MM.1S (cell line): ENCODE measurements at places on chromosomes 6 and 20.

- peak; percentile 43 for DNase-seq
These were observed 1.2 kb downstream of the TAB2 start for GRCh38 chr6:149318581-149319286.

DNA sequence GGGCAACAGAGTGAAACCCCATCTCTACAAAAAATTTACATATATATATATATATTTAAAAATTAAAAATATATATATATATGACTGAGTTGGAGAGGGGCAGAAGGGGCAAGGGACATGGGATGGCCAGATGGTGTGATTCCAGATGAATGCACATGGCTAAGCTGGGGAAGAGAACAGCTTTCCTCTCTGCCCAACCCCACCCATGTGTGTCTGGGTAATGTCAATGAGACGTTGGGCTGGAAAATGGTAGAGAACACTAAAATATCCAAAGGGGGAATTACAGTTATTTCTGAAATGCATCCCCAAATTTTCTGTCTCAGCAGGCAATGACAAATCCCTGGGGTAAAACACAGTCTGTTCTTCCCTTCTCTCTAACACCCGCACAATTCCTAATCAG is 31.2 kb upstream of the CCND3 start:
- DNase-seq = no peak

GRCh38 chr20:1369970-1370369 is 22.9 kb downstream of the FKBP1A start:
- no peak for DNase-seq

DNA sequence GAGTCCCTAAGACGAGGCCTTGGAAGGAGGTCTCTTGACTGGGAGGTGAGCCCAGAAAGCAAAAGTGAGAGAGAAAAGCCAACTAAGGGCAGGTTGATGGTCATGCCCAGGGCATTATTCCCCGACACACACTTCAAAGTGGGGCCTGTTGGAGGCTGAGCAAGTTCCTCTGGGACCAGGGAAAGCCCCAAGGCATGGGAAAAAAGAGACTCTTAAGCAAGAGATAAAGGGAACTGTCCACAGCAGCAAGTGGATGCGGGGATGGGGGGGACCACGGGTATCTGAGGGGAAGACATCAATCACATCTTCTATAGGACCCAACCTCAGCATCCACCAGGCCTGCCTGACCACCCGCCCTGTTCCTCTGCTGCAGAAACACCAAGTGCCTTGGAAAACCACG is 119.9 kb upstream of the MAFB start:
- no peak for DNase-seq

DNA sequence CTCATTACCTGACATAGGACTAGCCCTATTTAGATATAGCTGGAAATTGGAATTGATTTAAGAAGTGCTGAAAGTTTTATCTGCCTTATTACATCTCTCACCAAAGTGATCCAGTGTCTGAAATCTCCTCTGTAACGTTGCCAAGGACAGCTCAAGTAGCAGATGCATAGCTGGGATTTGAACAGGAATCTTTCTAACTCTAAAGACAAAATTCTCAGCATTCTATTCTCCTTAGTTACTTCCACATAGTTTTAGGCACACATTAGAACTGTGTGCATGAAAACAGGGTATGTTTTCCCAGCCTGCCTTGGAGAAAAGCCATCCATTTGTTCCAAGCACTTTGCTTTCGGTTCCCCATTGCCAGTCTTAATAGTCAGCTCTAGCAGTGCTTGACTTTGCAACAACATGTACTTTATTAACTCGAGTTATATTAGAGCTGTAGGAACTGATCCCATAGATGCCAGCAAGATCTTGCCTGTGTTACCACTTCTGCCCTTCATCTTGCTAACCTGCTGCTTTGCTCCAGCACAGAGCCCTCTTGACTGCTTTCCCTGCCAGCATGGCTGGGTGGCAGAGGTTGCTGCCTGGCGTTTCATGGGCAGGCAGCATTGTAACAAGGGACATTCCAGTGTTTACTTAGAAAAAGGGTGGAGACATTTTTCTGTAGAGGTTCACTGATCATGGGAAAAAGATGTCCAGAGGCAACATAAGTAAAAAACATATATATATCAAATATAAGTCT is 56.1 kb upstream of the STMND1 start:
- DNase-seq = no peak

DNA sequence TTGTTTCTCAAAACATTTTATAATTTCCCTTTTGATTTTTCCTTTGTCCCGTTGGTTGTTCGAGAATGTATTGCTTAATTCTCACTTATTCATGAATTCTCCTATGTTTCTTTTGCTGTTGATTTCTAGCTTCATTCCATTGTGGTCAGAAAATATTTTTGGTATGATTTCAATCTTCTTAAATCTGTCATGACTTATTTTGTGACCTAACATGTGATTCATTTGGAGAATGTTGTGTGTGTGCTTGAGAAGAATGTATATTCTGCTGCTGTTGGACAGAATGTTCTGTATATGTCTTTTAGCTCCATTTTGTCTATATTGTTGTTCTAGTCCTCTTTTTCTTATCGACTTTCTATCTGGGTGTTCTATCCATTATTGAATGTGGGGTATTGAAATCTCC is 286.2 kb upstream of the RNF217 start:
- no peak for DNase-seq

GRCh38 chr6:105492706-105493673 is 90.1 kb upstream of the PREP start:
- peak; percentile 66 for DNase-seq

DNA sequence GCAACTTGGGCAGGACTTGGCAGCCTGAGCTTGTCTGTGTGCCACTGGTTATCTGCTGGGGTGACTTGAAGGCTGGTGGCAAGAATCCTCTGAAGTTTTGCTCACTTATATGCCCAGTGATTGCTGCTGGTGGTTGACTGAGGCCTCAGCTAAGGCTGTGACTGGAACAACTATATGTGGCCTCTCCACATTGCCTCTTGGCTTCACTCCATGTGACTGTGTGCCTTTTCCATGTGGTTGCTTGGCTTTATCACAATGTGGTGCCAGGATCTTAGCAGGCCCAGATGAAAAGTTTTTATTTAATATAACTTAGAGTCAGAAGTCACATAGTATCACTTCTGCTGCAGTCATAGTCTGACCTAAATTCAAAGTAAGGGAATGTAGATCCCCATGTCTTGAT is 104.5 kb downstream of the ADAT2 start:
- no peak for DNase-seq

DNA sequence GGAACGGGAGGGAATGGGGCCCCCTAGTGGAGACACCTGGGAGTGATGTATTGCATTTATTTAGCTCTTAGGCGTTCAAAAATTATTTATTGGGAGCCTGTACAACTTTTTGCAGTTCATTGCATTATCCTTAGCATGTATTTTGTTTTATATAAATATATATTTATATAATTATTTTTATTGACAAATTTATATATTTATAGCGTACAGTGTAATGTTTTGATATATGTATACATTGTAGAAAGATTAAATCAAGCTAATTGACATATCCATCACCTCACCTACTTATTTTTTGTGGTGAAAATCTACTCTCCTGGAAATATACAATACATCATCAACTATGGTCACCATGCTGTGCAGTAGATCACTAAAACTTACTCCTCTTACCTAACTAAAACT is 975 bp downstream of the SIRT5 start:
- DNase-seq = peak; percentile 74
